ENCODE measurements at places on chromosomes 4 and X.

- no peak for DNase-seq
Measured at GRCh38 chr4:31334086-31334910, 614.1 kb downstream of the PCDH7 start.

- no peak for DNase-seq
Measured at GRCh38 chr4:119785963-119786362, 157.4 kb upstream of the PDE5A start.

GRCh38 chrX:153420851-153421599 is 9.8 kb downstream of the ZFP92 start:
- DNase-seq: no peak

DNA sequence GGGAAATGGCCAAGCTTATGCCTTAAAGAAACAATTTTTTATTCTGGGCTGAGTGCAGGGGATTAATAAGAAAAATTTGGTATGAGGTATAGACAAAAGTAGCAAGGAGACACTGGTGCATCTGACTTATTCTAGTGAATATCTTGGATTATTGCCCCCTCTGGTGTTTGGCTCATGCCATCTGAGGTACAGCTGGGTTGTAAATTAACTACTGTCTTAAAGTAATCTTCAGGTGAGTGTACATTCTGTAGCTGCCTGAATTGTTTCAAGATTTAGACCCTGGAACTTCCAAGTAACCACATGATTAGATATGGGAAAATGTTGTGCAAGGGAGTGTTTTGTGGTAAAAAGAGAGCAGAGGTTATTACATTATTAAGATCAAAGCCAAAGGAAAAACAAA is 988.7 kb downstream of the FAM133A start:
- no peak for DNase-seq

DNA sequence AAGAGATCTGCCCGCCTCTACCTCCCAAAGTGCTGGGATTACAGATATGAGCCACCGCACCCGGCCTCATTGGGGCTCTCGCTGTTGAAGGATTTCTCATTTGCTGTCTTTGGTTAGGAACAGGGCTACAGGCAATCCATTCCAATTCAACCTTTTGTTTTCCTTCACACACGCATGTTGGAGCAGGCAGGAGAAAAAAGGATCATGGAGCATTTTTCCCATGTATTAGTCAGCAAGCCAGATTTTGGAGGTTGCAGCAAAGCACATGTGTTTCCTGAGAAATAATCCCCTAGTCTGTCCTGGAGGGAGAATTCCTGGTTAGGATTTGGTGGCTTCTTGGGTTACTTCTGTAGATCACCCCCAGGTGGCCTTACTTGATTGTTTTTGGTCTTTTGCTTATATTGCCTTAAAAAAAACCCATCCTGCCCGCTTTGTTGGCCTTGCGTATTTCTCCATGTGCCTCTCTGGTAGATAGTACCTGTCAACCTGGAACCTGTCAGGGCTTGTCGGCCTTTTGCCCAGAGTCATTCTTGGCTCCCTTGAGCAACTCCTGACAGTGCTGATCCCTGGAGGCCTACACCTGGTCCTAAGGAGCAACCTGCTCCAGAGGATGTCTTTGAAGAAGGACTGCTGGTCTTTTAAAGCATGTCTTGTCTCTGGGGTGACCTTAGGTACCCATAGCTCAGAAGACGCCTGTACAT is 82.4 kb upstream of the CLCN4 start:
- no peak for DNase-seq

DNA sequence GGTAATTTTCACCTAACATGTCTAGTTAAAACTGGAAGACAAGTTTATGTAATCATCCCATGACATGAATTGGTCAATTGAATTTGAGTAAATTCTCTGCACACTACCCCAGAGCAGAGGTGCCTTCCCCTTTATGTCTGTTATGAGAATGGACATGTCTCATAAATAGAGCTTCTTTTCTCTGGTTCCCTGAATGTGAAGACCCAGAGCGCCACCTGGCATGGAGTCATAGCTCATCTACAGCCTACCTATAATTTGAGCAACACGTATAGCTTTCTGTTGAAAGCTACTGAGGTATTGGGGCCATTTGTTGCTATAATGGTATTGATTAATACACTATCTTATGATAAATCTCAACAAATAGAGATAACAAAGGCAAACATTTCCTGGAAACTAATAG is 626.5 kb upstream of the GALNTL6 start:
- no peak for DNase-seq

DNA sequence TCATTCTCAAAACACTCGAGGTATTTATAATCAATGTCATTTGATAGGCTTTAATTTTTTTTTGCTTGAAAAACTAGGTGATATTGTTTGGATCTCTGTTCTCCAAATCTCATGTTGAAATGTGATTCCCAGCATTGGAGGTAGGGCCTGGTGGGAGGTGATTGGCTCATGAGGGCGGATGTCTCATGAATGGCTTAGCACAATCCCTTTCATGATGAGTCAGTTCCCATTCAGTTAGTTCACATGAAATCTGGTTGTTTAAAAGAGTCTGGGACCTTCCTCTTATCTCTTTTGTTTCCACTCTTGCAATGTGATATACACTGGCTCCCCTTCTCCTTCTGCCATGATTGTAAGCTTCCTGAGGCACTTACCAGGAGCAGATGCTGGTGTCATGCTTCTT is 638.7 kb downstream of the DMD start:
- DNase-seq: no peak

GRCh38 chrX:50865311-50865710 is 45.2 kb upstream of the BMP15 start:
- no peak for DNase-seq

- DNase-seq: no peak
Measured at GRCh38 chr4:89519771-89520320, 212.2 kb upstream of the GPRIN3 start.

DNA sequence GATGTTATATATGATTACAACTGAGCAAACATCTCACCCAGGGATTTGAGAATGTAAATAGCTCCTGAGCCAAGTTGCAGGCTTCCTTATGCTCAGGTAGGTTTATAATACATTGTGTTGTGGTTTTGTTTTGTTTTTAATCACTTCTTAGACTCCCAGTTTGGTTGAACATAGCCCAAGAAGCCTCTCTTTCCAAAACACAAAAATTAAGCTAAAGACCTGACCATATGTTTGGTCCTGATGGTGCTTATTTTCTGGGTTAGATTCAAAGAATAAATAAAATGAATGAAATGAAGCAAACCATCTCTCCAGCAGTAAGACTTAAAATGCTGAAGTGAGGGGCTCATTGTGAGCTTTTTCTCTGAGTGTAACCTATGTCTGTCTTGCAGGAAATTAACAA is 93.5 kb downstream of the GRXCR1 start:
- no peak for DNase-seq

DNA sequence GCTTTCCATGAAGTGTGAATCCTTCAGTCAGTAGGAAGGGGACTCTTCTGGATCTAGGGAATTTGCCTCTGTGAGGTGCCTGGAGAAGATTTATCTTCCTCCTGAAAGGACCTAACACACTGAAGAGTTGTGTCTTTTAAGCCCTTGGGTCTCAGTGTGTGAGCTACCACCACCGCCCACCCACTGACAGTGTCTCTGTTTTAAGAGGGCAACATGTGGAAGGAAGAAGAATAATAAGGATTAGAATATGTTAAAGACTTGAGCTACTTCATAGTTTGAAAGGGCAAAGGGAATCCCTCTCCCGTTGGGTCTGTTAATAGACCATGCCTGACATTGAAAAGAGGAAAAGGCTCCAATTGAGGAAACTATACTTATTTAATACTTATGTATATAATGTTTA is 64.3 kb upstream of the TLR2 start:
- no peak for DNase-seq

DNA sequence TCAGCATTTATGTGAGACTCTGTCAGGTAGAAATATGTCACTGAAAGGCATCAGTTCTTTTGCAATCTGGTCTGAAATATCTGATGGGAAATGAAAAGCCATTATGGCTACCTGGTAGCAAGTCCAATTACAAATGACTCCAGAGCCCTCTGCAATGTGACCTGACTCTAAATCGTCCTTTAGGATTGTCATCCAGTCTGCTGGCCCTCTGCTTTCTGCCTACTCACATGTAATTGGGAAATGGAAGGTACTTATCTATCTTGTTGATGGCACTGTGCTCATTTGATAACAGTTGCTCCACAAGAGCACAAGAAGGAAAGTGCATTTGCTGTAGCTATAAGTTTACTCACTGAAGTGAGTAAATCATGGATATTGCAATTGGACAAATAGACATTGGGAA is 799.8 kb downstream of the RAPGEF2 start:
- DNase-seq: no peak

DNA sequence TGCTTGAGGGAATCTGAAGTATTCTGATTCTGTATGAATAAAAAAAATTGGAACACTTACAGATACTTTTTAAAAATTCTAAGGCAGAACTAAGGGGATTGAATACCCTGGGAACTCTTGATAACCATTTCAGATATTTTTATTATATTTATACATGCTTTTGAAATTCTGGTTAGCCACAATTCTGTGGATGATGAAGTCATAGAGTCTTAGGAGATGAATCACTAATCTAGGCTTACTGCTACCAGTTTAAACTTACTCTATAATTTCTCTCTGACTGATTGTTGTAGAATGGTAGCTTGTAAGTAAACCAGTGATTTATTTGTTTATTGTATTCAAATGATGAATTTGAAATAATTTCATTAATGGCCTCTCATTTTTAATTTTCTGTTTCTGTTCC is 11.4 kb upstream of the SLAIN2 start:
- DNase-seq: no peak

DNA sequence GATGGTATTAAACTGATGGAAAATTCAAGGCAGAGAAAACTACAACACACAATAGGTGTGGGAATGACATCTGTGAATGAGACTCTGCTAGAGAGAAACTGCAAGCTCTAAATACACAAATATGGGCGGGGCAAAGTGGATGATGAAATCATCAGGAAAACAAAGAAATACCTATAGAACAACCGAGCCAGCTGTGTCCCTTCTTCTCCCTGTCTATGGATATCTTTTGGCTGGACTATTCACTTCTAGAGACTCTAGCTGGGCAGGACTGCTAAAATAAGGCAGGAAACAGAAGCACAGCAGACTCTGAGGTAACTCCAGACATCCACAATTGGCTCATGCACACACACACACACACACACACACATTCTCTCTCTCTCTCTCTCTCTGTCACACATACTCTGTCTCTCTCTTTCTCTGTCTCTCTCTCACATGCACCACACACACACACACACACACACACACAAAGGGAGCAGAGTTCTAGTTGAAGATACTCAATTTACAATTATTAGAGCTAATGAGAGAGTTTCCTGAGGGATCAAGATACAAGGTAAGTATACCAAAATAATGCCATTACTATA is 27.2 kb upstream of the EDNRA start:
- DNase-seq: no peak

- DNase-seq: no peak
Measured at GRCh38 chrX:150456466-150456865, 93.3 kb downstream of the MAMLD1 start.

GRCh38 chr4:73967866-73968265 is 14.0 kb downstream of the PF4 start:
- DNase-seq: no peak

DNA sequence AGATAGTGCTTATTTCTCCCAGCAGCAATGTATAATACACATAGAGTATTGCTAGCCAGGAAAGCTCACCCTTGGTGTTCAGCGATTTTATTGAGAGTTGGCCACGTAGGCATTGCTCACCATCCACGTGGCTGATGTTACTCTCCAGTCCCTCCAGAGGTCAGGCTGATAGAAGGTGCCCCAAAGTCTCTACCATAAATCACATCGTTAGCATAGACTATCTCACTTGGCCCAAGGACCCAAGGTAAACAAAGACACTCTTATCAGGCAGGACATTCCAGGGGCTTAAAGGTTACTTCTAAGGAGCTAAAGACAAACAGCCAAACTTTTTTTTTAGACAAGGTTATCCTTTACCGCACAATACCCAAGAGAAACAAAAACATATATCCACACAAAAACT is 30.3 kb upstream of the RGN start:
- DNase-seq: no peak

DNA sequence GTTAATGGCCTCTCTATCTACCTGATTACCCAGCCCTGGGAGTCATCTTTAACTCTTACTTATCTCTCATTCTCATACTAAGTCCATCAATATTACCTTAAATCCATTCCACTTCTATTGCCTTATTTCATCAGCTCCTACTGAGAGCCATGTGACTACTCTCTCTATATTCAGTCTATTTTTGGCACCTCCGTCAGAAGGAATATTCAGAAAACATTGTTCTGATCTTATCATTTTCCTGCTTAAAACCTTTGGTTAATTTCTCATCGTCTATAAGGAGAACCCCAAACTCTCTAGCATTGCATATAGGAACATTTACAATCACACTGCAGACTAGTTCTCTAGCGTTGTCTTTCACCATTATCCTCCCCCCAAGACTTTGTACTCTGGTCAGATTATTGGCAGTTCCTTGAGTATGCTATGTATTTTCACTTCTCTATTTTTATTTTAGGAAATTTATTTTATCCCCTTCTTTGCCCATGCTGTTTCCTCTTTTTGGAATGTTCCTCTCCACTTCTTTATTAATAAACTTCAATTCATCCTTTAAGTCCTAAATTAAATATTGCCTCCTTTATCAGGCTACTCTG is 13.7 kb upstream of the AMMECR1 start:
- no peak for DNase-seq

- DNase-seq: no peak
Measured at GRCh38 chr4:158856852-158857251, 88.0 kb downstream of the FNIP2 start.

DNA sequence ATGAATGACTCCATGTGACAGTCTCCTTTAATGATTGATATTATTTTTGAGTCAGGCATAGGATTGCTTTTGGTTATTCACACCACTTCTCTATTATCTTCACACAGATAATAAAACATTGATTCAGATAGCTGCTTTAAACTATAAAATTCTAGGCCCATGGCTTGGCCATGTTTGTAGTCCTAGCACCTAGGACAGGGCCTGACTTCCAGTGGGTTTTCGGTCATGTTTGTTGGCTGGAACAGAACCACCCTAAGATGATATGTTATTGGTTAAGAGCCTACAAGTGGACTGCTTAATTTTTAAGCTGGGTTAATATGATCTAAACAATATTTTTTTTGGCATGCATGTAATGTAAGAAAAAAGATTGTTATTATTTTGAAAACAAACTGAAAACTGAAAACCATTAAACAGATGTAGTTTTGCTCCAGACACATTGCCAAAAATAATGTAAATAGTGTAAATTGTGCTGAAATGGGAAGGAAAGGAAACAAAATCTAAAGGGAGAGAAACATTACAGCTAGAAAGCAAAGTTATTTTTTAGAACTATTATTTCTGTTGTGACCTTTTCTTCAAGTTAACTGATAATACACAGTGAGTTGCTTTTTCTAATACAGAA is 98.0 kb downstream of the FRAS1 start:
- DNase-seq: no peak

All from stimulated activated CD8-positive, alpha-beta memory T cell treated with anti-CD3 and anti-CD28 coated beads, Interleukin-7, amount 100 ng/mL, for 1 hour (primary cell).